HCT116 (cell line): ENCODE measurements at places on chromosomes 5 and 9.

- DNase-seq, result no peak
These were observed 1.7 kb downstream of the CORO2A start for GRCh38 chr9:98190757-98191105.

DNA sequence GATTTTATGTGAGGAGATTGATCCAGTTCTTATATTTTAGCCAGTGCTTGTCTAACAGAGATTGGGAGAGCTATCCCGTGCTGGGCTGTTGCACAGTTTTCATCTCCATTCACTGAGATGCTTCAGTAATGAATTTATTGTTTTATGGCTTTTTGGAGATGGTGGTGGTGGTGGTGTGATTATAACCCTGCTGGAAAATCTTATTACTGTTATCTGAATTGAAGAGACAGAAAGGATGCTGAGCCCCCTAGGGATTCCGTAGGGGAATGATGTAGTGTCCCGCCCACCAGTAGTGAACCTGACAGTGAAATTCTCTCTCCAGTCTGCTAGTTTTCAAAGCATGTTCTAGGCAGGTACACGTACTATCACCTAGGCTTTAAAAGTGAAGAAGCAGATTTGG is 1.9 kb downstream of the RAI14 start:
- DNase-seq, result no peak

DNA sequence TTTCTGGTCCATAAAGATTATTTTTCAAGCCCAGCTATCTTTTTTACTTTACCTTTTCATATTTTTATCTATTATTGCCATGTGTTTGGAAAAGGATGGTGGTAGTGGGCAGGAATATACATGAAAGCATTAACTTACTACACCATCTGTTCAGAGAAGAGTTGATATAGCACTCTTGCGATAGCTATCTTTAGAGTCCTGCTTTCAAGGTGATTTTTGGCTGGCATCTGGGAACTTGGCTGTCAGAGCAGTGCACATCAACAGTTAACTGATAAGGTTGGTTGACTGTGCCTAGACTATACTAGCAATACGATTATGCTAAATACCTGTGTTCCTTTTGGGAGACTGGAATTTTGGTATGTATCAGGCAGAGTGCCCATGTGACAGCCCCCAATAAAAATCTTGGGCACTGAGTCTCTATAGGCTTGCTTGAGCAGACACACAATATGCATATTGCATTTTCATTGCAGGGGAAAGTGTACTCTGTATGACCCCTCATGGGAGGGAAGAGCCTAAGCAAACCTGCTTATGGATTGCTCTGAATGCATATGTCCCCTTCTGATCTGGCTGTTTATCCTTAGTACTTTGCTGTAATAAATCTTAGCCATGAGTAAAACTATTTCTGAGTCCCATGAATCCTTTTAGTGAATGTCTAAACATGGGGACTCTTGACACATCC is 227.6 kb upstream of the C9orf72 start:
- no peak for DNase-seq

- no peak for DNase-seq
These were observed 80.2 kb downstream of the PLAC8L1 start for GRCh38 chr5:146025114-146025680.

DNA sequence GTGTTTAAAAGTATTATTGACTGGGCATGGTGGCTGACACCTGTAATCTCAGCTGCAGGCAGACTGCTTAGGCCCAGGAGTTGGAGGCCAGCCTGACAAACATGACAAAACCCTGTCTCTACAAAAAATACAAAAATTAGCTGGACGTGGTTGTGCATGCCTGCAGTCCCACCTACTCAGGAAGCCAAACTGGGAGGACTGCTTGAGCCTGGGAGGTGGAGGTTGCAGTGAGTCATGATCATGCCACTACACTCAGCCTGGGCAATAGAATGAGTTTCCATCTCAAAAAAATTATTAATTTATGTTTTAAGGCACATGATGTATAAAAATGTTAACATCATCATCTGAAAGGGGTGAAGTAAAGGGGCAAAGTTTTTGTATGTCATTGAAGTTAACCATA is 49.7 kb upstream of the FNIP1 start:
- DNase-seq, result no peak

DNA sequence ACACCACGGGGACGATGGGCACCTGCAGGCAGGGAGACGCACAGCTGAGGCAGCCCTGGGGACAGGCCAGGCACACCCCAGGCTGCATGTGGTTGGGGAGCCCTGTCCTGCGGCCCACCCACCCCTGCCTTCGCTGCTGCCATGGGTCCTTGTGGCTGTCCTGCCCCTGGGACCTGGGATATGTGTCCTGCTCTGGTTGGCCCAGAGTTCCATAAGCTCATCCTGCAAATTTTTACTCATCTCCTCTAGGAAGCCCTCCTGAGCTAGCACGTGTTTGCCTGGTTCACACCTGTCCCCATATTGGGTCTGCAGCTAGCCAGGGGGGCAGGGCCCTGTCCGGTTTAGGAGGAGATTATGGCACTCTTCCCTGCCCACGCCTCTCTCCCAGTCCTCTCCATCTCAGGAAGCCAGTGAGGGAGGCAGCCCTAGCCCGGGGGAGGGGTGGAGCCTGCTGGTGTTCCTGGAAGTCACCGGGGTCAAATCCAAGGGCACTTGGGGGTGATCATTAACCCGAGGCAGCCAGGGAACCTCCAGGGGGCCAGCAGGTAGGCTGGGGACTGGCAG is 12.2 kb downstream of the EGFL7 start:
- no peak for DNase-seq

GRCh38 chr5:41903382-41903891 is 707 bp upstream of the RIMOC1 start:
- no peak for DNase-seq

DNA sequence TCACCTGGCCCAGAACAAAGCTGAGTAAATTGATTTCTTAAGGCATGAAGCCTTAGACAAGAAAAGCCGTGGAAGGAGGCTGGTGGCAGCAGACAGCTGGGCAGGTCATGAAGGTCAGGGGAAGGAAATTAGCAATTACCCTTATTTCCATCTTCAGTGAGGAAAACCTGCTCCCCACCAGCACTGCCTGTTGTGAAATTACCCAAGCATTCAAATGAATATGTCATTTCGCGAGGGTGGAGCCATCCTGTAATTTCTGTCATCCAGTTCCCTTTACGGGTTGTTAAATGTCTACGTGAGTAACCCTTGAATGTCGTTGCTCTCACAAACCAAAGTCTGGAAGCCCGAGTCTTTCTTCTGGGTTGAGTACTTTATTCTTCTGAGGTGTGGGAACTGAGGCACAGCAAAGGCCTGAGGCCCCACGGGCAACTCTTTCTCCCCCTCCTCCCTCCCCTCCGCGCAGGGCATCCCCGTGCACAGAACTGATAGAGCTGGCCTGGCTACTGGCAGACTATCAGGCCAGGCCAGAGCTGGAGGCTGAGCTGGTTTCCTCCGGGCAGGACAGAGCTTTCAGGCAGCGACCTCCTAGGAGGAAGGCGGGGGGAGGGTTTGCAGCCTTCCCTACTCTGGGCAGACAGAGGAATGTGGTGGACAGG is 22.0 kb upstream of the AK3 start:
- no peak for DNase-seq

DNA sequence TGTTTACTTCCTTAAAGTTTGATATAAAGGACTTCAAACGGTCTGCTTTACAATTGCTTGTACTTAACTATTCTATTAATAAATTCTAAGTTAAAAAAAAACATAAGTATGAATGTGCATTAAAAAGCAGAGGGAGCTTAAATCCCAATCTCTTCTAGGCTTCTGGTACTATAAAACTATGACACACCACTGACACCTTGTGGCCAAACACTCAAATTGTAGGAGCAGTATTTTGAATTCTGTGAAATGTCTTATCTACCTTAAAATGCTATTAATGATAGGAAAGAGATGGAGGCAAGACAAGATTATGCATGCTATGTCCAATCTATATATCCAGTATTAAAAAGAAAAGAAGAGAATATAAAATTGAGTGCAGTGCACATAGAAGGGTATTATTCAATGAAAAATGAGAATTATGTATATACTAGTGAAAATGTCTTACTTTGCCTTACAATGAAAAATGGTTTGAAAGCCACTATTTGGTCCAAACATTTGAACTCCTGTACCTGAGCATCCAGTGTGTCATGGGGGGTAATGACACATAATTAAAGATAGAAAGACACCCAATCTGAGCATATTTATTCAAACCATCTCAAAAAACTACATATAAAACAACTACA is 87.6 kb downstream of the ERP44 start:
- DNase-seq, result peak; percentile 59

GRCh38 chr5:31225118-31225517 is 31.6 kb downstream of the CDH6 start:
- no peak for DNase-seq

GRCh38 chr9:99012957-99013512 is 69.3 kb downstream of the COL15A1 start:
- DNase-seq, result no peak

- DNase-seq, result no peak
These were observed 125.0 kb upstream of the STC2 start for GRCh38 chr5:173453167-173453566.

GRCh38 chr5:30347858-30348257 is 845.6 kb upstream of the CDH6 start:
- no peak for DNase-seq

DNA sequence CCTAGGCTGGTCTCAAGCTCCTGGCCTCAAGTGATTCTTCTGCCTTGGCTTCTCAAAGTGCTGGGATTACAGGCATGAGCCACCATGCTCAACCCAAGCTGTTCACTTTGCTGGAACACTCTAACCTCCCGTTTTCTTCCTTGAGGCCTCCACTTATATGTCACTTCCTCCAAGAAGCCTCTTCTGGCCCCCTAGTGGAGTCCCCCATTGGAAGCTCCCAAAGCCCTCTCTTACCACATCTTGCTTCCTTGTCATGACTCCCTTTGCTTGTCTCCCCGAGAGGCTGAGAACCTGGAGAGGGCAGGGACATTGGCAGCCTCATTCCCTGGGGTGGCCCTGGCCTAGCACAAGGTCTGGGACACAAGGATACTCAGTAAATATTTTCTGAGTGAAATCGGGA is 80.8 kb downstream of the PDE6A start:
- no peak for DNase-seq

GRCh38 chr5:2740876-2741555 is 10.5 kb downstream of the IRX2 start:
- no peak for DNase-seq
